ENCODE measurements at places on chromosomes 4 and X. TPM values are rescaled to one million over a fixed set of nuclear protein-coding genes. Genes with fewer than 3 reads are reported as not detected.

DNA sequence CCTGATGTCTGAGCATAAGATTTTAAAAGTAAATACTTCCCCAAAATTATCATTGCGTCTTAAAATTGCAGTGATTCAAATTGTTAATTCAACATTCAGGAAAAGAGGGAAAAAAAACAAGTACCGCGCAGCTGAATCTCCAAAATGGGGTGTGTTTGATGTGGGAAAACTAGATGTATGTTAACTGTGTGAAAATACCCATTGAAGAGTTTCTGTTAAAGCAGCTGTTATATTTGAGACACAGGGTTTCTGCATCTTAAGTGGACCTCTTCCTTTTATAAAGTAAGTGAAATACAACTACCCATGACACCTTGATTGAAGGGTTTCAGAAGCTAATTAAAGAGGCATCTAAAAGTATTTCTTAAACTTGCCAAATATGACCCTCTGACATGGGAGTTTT, 1186.1 kb downstream of the NLGN4X start:
- no peak for DNase-seq

GRCh38 chr4:75702919-75703411, 21.4 kb upstream of the USO1 start:
- no peak for DNase-seq

GRCh38 chr4:149218672-149219071, 597.0 kb downstream of the IQCM start:
- DNase-seq, result no peak

DNA sequence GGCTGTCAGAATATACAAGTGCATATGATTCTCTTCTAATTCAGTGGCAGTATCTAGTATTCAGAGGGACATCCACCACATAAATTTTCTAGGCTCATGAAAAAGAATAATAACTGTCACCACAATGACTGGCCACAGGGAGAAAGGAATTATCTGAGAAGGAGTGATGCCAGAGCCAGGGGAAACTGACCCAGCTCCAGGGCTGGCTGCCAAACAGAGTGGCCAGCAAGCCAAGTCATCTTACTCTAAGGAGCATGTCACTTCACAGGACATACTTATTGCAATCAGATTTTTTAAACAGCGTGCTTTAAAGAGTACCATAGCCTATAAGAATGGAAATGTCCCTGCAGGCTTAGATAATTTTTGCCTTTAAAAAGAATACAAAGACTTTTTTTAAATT, 5.8 kb upstream of the SEPTIN11 start:
- peak; percentile 64 for DNase-seq

Gene STAP1
- not detected for total RNA-seq
